RCC 7860 (cell line): ENCODE measurements at places on chromosomes 6 and 20.

DNA sequence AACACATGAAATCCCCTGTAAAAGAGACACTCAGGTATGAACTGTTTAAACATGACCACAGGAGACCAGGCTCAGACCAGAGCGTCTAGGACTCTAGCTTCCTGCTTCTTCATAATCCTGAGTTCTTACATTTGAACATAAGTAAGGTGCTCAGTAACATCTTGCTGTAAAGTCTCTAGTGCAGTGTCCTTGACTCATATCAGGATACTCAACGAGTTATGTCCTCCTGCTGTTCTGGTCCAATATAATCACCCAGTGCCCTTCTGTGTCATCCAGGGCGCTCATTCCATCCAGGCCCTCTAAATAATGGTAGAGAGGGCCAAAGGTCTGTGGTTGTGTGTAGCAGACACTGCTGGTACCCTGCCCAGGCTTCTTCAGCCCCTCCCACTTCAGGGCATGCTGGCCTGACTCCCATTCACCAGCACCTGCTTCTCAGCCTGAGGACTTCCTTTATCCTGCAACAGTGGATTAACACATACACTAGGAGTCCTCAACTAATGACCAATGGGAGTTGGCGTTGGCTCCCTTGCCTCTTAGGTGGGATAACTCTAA is 66.8 kb upstream of the MOCS1 start:
- no peak for DNase-seq

DNA sequence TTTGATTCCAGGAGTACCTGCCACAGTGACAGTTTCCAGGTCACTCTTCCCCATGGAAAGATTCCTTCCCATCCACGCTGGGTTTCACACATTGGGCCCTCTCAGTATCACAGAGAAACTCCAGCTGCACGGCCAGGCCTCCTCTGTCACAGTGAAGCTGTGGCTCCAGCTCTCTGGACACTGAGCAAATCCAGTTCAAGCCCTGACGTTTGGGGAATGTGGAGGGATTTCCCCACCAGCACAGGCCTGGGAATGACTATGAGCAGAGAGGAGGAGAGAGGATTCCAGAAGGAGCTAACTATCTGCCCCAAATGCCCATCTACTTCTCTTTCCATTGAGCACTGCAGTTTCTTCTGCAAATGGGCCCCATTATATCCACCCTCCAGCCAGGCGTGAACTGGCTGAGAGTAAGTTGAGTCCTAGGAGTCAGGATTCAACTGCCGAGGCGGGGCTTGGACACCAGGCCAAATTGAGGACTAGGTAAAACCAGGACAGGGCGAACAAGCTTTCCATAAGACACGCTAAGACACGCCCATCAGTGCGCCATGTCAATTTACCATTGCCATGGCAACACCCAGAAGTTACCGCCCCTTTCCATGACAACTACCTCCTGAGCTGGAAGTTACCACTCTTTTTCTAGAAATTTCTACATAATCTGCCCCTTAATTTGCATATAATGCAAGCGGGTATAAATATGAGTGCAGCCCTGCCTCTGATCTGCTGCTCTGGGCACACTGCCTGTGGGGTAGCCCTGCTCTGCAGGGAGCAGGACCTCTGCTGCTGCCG is 9.2 kb upstream of the BNIP5 start:
- no peak for DNase-seq

- DNase-seq = peak; percentile 32
Measured at GRCh38 chr20:36541768-36542488, 609 bp downstream of the MYL9 start.

GRCh38 chr20:32991792-32992641 is 12.2 kb downstream of the SUN5 start:
- DNase-seq = no peak

DNA sequence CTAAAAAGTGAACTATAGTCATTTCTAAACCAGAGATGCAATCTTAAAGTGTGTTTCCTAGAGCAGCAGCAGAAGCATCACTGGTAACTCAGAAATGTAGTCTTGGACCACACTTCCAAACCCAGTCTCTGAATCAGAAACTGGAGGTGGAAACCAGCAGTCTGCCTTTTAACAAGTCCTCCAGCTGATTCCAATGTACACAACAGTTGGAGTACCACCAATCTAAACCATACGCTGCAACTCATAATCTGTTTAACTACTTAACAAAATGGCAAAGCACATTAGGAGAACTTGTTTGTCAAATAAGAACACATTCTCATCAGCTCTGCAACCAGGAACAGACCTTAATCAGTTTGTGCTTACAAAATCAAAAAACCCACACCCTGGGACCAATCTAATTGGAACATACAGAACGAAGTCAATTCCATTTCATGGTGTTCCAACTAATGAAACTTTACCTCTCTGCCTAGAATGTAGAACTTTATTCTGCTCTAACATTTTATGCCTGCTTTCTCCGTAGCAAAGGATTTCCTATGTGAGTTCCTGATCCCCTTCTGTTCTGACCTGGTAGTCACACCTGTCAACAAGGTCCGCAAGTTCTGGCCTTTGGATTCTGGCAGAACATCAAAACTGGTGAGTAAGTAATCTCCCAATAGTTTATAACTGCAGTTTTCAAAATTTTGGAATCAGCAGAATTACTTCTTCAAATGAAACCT is 390.4 kb downstream of the HTR1B start:
- no peak for DNase-seq

DNA sequence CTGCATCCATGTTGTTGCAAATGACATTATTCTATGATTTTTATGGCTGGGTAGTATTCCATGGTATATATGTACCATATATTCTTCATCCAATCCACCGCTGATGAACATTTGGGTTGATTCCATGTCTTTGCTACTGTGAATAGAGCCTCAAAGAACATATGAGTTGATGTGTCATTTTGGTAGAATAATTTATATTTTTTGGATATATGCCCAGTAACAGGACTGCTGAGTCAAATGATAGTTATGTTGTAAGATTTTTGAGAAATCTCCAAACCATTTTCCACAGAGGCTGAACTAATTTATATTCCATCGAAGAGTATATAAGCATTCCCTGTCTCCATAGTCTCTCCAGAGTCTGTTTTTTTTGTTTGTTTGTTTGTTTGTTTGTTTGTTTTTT is 1373.5 kb downstream of the GRIK2 start:
- DNase-seq = no peak

GRCh38 chr20:4820806-4821518 is 99.3 kb downstream of the PRND start:
- peak; percentile 67 for DNase-seq

DNA sequence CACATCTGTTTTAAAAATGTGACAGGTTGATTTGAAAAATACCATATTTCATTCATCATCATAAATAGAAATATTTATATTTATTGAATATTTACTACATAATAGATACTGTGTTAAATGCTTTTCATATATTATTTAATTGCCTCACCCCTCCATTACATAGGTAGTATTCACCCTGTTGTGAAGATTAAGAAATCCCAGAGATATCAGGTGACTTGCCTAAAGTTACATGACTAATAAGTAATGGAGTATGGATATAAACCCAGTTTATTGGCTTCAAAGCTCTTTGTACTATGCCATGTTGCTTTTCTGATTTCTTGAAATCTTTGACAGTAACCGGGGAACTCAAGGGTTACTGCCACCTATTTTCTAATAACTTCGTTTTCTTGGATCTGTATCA is 10.1 kb upstream of the TSPYL1 start:
- DNase-seq = no peak

DNA sequence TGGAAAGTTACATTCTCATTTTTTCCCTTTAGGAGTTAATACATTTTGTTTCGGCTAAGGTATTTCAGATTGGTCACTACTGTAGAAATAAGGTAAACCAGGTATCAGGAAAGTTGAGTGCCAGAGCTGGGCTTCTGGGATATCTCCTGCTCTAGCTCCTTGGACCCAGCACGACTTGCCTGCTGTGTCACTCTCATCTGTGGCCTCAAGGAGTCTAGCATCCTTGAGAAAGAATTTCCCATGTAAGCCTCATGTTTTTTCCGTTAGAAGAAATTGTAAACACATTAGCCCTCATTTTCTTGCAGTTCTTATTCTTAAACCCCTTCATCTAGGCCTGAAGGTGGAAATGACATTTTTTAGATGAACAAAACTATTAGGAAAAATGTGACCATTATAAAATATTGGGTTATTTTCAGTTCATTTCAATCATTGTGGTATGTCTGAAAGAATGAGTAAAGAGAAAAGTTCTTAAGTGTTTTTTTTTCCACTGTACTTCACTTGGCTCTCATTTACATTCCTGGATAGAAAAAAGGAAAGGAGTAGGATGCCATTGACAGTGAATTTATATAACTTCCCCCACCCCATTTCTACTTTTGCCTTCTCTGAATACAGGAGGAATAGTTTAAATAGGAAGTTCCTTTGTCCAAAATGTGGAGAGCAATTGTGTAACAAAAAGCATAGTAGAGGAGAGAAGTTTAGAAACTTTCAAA is 46.7 kb downstream of the CD2AP start:
- DNase-seq = no peak

GRCh38 chr6:164859816-164860215 is 449.6 kb downstream of the C6orf118 start:
- DNase-seq = no peak

- peak; percentile 95 for DNase-seq
Measured at GRCh38 chr6:4732691-4733315, 43.4 kb upstream of the CDYL start.

GRCh38 chr20:38810926-38811630 is 5.6 kb downstream of the PPP1R16B start:
- DNase-seq = no peak

GRCh38 chr6:24907919-24908649 is 27.7 kb downstream of the RIPOR2 start:
- DNase-seq = no peak

- peak; percentile 7 for DNase-seq
Measured at GRCh38 chr6:166344240-166344639, 1.9 kb upstream of the SFT2D1 start.

DNA sequence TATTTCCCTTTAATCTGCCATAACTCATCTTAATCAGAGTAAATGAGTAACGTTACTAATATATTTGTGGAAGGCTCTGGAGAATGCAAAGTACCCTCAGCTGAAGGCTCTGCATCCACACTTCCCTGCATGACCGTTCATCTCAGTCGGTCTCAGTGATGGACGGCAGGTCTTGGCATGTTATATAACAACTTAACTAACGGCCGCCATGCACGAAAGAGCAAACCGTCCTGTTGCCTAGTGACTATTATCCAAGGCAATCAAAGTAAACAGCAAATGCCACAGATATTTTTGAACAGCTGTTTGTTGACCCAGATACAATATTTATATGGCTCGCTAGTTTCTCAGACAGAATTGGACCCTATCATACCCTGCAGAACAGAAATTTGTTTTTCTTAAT is 194.9 kb upstream of the SMLR1 start:
- no peak for DNase-seq

GRCh38 chr6:111925296-111925695 is 52.0 kb upstream of the FYN start:
- peak; percentile 24 for DNase-seq

DNA sequence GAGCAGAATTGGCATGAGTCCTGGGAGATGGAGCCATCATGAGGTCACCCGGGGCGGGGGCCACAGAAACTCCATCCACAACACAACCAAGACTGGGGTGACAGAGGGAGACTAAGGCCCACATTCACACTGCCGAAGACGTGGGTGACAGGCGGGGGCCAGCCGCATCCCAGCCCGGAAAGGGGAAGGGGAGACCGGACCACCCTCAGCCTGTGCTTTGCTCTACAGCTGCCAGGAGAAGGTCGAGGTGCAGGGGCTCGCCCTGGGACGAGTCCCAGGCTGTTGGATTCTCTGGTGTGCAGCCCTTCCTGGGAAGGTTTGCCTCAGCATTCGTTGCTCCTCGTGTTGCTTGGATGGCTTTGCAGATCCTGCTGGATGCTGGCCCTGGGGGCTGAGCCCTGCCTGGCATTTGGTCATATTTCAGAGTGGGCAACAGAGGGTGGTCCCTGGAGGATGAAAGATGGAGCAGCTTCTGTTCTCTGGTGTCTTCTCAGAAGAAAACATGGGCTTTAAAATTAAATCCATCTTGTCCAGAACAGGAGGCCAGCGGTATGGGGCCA is 328.9 kb downstream of the TAF4 start:
- DNase-seq = no peak

- DNase-seq = no peak
Measured at GRCh38 chr6:19004176-19004575, 617.0 kb downstream of the RNF144B start.

DNA sequence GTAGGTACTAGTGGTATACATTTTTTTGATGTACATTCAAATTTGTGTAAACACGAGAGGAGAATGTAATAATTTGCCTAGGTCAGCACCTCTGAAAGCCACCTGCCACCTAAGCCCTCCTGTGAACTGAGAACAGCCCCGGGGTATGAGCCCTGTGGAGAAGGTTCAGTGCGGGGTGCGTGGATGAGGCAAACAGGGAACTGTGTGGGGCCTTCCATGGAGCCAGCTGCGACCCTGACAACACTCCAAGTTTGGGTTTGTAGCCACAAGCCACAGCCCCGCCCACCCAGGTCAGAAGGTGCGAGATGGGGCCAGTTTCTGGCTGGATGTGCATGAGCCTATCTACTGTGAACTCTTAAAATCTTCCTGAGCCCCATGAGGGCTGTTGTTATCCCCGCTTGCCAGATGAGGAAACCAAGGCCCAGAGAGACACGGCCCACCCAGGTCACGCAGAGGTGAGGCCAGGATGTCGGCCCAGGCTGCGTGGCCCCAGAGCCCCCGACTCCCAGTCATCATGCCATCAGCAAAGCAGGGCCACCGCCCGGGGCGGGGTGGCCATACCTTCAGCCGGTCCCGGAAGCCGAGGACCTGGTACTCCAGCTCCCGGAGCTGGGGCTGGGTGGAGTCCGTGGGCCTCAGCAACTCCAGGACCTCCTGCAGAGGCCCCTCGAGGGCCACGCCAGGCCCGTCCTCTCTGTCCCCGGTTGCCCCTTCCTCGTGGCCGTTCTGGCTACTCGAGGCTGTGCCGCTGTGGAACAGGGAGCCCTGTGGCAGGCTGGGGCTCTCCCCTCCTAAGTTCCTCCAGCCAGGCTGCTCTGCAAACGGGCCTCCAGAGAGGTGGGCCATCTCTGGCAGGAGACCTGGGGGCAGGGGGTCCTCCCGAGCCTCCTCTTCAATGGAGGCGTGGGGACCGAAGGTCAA is 89.6 kb downstream of the RIPOR3 start:
- no peak for DNase-seq

DNA sequence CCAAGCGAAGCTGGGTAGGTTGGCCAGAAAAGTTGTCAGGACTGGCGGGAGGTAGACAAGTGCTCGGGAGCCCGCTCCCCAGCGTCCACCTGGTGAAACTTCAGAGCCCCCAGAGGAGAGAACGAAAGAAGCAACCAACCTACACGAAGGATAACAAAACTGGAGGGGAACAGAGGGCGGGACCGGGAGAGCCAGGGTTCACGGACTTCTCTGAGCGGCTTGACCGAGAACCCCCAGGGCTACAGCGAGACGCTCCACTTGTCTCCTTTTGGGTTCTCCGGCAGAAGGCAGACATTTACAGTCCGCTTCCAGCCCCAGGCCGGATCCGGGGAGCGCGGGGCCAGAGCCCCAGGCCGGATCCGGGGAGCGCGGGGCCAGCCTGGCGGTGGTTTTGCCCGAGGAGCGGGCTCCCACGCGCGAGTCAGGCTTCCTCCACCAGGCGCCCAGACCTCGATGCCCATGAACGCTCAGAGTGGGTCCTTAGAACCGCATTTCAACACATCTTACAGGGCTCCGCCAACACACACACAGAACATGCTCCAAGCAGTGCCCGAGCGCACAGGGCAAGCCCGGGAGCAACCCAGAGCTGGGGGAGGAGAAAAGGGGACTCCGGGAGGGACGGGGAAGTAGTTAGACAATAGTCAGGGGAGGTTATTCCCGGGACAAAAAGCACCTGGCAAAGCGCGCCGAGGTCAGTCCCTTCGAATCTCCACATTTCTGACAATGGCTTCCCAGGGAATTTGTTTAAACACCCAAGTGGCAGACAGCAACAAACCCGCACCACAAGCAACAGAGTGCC is 1.1 kb downstream of the PTPRK start:
- peak; percentile 49 for DNase-seq

GRCh38 chr6:33722103-33722623 is 10.7 kb upstream of the UQCC2 start:
- no peak for DNase-seq
